ENCODE measurements at places on chromosomes 5 and 9.

- DNase-seq = no peak
These were observed 9.9 kb downstream of the TMEM250 start for GRCh38 chr9:136108648-136109266.

DNA sequence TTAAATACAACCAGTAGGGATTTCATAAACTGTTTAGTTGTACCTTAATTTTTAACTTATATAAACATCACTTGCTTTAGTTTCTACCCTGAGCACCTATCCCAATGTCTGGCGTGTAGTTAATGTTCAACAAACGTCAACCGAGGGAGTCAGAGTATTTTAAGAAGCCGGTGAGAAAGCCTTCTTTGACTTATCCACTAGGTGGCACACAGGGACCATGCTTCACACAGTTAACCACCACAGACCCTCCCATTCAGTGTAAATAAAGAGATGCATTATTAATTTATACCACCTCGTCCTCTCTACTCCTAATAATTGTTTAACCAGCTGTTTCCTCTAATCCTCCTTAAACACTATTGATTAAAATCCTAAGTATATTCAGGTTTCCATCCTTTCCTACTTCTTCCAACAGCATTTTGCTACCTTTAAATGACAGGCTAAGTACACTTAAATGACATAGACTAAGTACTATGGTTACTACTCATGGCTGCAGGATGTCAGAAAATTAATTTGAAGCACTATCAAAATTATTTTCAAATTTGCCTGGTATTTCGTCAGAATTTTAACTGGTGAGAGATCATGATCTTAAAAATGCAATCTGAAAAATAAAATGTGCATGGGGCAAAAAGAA lies 2.3 kb downstream of the HAPLN1 start:
- DNase-seq = no peak

GRCh38 chr5:141565826-141566570 lies 52.8 kb downstream of the DIAPH1 start:
- no peak for DNase-seq

DNA sequence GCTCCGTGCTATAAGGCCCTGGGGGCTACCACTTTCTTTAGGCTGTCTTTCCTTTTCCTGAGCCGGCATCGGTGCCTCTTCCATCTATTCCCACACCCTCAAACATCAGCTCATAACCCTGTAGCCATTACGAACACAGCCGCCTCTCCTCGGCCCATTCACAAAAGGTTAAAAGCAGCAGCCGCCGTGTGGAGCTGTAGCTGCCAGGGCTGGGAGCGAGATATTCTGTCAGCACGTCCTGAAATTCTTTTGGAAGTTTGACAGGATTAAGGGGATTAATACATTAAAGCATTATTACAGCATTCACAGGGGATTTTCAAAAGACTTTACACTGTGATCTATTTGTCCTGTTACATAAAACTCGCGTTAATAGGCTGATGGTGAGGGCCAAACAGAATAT lies 428.2 kb downstream of the CDK5RAP2 start:
- no peak for DNase-seq

- no peak for DNase-seq
These were observed 23.9 kb downstream of the SLC36A1 start for GRCh38 chr5:151471276-151471675.

DNA sequence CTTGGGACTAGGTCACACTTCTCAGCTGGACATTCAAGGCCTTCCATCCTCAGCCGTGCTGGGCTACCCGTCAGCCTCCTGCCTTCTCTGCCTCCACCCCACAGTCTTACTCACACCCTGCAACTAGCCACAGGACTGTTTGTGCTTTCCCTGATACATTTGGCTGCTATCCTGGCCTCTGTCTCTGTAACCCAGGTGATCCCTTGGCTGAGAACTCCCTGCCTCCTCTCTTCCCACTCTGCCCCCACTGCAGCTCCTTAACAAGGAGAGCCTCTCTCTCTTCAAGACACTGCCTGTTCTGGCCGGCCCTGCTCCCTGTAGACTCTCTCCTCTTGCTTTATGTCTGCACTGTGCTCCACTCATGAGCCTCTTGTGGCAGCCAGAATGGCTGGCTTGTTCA lies 120.6 kb downstream of the MSX2 start:
- peak; percentile 21 for DNase-seq

DNA sequence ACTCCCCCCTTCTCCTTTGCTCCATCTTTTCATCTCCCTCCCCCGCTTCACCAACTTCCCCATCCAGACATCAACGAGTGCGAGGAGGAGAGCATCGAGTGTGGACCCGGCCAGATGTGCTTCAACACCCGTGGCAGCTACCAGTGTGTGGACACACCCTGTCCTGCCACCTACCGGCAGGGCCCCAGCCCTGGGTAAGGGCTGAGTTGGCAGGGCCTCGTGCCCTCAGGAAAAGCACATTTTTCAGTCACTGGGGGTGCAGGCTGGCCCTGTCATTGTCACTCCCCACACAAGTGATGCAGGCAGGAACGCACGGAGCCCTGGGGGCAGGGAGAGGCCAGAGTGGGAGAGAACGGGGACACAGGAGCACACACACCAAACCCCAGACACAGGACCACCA lies 12.4 kb upstream of the ASS1 start:
- DNase-seq = no peak

DNA sequence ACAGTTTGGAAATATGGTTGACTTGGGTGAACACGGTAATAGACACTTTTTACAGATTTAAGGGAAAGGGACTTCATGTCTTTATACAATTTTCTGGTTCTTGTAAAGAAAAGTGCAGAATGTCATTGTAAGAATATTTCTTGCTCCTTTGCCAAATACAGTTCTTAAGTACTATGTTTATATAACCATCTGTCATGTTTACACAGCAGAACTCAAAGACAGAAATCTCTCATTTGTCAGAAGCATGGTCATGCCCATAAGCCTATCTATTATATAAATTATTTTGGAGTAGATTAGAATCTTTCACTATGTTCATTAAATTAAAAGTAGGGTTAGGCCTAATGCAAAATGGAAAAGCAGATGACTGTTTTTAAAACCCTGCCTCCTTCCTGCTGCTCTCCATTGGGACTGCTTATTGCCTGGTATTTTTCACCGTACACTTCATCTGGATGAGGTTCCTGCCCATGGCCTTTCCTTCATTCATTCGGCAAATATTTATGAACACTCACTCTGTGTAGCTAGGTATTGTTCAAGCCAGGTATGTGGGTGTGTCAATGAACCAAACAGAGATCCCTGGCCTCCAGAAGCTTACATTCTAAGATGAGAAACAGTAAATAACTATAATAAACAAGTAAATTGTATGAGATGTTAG lies 558.1 kb downstream of the NR2F1-AS1 start:
- DNase-seq = no peak

DNA sequence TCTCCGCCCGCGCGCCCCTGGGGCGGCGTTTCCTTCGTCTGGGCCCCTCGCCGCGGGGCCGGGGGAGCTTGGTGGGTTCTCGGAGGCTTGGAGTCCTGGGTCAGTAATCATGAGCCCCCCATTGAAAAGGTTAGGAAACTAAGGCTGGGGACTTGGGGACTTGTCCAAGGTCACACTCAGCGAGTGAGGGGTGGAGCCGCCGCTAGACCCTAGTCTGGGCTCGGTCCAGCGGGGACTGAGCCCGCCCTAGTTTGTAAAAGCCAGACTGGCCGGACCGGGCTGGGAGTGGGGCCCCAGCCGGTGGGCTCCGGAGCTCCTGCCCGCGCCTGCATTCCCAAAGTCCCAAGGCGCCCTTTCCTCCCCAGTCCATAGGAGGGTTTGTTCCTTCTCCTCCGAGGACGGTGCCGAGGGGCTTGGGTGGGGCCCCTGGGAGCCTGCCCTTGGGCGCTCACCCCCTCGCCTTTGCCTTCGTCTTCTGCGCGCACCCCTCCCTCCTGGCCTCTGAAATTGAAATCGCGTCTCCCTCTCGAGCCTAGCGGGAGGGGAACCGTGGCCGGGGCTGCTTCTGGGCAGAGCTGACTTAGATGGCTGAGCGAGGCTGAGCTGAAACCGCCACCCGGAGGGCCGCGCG lies 995 bp downstream of the OLFM1 start:
- no peak for DNase-seq

DNA sequence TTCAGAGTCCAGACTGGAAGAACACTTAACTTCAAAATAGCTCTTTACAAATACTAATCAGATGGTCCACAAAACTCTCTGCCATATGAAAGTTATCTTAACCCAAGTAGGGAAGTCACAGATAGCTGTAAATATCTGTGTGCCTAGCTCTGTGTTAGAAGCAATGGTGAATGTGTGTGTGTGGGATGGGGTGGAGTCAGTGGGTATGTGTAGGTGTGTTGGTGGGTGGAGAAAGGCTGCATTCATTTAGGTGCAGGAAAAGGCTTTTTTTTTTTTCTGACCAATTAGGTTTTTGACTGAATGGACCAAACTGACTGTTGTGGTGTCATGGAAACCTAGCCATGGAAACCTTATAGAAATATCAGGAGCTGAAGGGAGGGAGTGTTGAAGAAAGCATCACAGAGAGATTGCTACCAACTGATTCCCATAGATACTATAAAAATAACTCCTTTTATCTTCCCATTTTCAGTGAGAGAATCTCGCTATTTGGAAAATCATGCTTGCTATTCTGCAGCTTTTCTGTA lies 156.2 kb upstream of the NR3C1 start:
- DNase-seq = no peak

DNA sequence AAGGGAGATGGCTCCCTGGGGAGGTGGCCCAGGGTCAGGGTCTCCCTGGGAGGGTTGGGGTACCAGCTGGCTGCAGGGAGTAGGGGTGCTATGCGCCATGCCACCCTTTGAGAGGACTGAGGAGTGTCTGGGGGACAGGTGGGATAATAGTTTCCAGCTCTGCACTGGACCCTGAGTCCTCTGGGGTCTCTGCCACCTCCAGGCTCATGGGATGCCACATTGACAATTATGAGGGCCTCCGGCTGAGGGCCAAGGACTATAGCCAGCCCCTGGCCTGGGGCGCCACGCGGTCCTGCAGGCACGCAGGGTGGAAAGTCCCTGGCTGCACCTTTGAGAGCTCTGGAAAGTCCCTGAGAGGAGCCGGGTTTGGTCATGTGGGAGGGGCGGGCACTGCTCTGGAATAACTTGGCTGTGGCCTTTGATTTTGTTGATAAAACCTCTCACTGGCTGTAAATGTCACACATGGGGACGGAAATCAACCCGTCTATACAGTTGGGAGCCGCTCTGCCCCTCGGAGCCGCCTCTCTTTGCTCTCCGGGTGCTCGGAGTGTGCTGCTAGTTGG lies 16.0 kb downstream of the TRAF2 start:
- peak; percentile 67 for DNase-seq

DNA sequence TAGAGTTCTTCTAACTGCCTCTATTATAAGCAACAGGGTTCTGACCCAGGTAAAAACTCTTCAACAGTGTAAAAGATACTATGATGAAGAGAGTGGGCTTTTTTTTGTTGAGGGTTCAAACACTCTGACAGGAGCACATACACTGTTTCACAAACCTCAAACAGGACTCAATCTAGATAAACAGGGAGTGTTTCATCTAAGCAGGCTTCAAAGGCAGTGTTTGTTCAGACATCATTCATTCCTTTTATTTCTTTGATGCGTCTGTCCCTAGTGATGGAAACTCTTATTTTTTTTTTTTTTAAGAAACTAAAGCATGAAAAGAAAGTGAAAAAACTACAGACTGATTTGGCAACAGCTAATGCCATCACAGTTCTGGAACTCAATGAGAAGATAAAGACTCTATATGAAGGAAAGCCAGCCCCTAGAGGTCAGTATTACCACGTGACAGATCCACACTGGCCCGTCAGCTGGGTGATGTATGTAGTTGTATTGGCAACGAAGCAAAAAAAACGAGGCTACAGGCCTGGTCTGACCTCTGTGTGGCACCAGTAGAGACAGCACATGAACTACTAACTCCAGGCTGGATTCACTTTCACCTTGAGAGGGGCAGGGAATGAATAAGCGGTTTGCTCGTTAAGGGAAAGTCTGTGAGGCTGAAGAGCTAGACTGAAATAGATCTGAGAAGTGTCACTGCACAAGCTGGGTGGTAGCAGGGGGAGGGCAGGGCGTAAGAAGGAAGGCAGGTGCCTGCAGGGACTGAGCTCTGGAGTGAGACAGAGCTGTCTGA lies 172.2 kb downstream of the CCDC192 start:
- peak; percentile 49 for DNase-seq

DNA sequence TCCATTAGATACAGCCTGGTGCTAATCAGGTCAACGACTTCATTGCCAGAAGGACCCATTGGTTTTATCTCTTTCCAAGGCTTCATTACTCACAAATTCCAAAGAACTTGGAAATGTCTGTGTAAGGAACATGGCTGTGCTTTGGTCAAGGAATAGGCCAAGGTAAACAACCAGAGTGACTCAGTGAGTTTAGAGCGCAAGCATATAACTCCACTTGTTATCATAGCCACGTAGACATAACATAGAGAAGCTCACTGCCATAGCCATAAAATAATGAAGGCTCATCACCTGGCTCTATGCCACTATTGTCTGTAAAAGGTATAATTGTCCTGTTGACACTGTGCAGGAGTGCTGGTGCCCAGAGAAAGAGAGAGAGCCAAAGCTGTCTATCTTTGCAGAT lies 139.3 kb upstream of the PLCXD3 start:
- no peak for DNase-seq

GRCh38 chr5:35331956-35332950 lies 102.0 kb upstream of the PRLR start:
- no peak for DNase-seq

DNA sequence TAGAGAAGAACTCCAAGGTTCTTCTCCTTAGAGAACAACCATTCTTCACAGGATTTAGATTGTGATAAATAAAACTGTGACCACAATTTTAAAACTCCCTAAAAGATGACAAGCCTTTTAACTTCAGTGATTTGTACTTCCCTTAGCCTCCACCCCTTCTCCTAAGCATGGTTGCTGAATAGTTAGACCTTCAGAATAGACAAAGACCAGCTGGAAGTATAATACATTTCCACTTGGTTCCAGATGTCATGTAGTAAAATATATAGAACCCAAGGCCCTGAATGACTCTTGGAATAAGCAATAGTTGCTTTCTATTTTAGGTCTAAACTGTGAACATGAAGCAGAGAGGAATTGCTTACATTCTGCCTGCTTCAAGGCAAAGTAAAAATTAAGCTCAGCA lies 208.7 kb downstream of the ARRDC3 start:
- no peak for DNase-seq

- no peak for DNase-seq
These were observed 24.5 kb downstream of the CAVIN4 start for GRCh38 chr9:100602342-100602801.

Measured in left ventricle myocardium inferior (tissue), 1 donor.